ENCODE measurements at places on chromosomes 11 and 22. TPM values are rescaled to one million over a fixed set of nuclear protein-coding genes. Genes with fewer than 3 reads are reported as not detected.

GRCh38 chr11:66417000-66417399 lies 3.8 kb upstream of the NPAS4 start:
- peaks cover 25% of the 10 kb centered on the region for H3K27me3 ChIP-seq
- peaks cover 24% of the 10 kb centered on the region for H3K4me1 ChIP-seq
- no peak overlapping the region for H3K4me3 ChIP-seq
- no peak for DNase-seq
- no peaks in the 10 kb centered on the region for H3K36me3 ChIP-seq

DNA sequence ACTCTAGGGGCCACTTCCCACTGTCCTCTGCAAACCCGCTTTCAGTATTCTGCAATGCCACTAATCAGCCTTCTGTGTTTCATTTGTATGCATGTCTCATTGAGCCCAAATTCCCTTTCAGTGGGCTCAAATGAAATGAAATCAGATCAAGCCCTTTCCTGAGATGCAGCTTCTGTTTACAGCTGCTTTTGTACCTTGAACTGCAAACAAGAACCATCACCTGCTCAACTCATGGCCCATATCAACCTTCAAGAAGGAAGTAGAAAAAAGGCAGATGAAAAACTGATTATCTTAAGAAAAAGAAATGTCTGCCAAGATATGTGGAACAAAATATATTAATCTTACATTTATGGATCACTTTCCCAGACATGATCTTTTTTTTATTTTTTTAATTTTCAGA lies 141.1 kb upstream of the ARHGAP42 start:
- H3K27ac ChIP-seq, result no peak overlapping the region
- no peak overlapping the region for H3K4me3 ChIP-seq
- H3K4me1 ChIP-seq, result no peaks in the 10 kb centered on the region
- no peaks in the 10 kb centered on the region for H3K27me3 ChIP-seq
- no peaks in the 10 kb centered on the region for H3K36me3 ChIP-seq

GRCh38 chr11:60857378-60858232 lies 1.9 kb upstream of the PTGDR2 start:
- H3K27me3 ChIP-seq, result no peaks in the 10 kb centered on the region
- H3K36me3 ChIP-seq, result peaks cover 5% of the 10 kb centered on the region
- H3K4me1 ChIP-seq, result peaks cover 15% of the 10 kb centered on the region
- no peak for DNase-seq

GRCh38 chr11:130070109-130070845 lies 583 bp downstream of the APLP2 start:
- no peaks in the 10 kb centered on the region for H3K27me3 ChIP-seq
- peaks cover 18% of the 10 kb centered on the region for H3K4me1 ChIP-seq
- DNase-seq, result peak; percentile 58
- H3K4me3 ChIP-seq, result peak overlapping the region; percentile 67
- H3K27ac ChIP-seq, result peak overlapping the region; percentile 69

GRCh38 chr22:37979782-37980181 lies 4.6 kb downstream of the SOX10 start:
- peaks cover 27% of the 10 kb centered on the region for H3K27me3 ChIP-seq
- peaks cover 7% of the 10 kb centered on the region for H3K36me3 ChIP-seq
- no peak overlapping the region for H3K27ac ChIP-seq
- no peak overlapping the region for H3K4me3 ChIP-seq
- DNase-seq, result no peak

DNA sequence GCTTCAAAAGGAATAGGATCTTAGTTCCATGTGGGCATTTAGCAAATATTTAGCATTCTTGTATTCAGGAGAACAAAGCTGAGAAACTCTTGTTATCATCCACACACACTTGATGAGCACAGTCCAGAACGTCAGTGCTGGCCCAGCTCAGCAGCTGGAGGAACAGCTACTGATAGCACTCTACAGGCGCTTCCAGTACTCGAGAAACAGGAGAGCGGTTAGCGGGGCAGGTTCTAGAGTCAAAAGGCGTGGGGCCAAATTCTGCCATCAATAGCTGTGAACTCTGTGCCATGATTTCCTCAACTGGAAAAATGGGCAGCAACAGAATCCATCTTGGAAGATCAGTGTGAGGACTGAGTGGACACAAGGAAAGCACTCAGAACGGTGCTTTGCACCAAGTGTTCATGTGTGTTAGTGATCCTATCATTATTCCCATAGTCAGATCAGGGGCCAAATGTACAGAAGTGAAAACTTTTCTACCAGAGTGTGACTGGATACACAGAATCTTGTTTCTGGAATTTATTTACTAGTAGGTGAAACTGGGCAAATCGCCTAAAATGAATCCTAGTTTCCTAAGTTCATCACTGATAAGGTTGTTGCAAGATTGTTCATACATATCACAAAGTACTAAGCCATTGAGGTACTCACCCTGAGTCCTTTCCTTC lies 3.2 kb downstream of the JOSD1 start:
- H3K4me3 ChIP-seq, result no peak overlapping the region
- DNase-seq, result no peak
- peak overlapping the region; percentile 69 for H3K27ac ChIP-seq

DNA sequence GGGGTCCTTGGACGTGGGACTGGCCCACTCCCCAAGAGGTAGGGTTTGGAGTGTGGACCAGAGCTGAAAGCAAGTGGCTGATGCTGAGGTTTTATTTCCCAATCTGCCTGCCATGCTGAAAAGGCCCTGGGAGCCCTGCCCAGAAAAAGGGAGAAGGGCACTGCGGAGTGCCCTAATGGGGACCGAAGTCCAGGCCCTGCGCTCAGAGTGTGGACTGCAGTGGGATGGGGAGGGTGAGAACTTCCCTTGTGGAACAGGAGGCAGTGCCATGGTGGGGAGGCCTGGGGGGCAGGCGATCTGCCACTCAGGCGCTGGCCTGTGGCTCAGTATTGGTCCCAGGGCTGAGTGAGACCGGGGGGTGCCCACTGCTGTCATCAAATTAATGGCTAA lies 4.3 kb downstream of the GPR152 start:
- H3K27me3 ChIP-seq, result no peaks in the 10 kb centered on the region
- H3K27ac ChIP-seq, result no peak overlapping the region
- H3K4me1 ChIP-seq, result peaks cover 12% of the 10 kb centered on the region
- no peak overlapping the region for H3K4me3 ChIP-seq

SCGB2A2 gene
- not detected for total RNA-seq

DNA sequence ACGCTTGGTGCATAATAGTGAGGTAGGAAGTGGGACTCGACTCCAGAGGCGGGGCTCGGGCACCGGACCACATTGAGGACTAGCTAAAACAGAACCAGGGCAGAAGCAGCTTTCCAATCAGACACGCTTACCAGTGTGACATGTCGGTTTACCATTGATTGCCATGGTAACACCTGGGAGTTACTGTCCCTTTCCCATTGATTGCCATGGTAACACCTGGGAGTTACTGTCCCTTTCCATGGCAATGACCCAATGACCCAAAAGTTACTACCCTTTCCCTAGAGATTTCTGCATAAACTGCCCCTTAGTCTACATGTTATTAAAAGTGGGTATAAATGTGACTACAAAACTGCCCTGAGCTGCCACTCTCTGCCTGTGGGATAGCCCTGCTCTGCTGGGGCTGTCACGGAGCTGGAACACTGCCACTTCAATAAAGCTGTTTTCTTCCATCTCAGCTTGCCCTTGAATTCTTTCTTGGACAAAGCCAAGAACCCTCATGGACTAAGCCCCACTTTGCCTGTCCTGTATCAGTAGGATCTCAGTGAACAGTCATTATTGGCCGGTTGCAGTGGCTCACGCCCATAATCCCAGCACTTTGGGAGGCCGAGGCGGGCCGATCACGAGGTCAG lies 77.4 kb upstream of the CRYBB3 start:
- H3K4me3 ChIP-seq, result no peak overlapping the region
- no peak overlapping the region for H3K27ac ChIP-seq
- peaks cover 10% of the 10 kb centered on the region for H3K36me3 ChIP-seq
- H3K4me1 ChIP-seq, result peaks cover 22% of the 10 kb centered on the region

GRCh38 chr11:122754553-122755322 lies 83.6 kb upstream of the CRTAM start:
- peaks cover 31% of the 10 kb centered on the region for H3K4me1 ChIP-seq
- H3K4me3 ChIP-seq, result no peak overlapping the region
- peaks cover 4% of the 10 kb centered on the region for H3K27me3 ChIP-seq

- no peak overlapping the region for H3K27ac ChIP-seq
- no peaks in the 10 kb centered on the region for H3K27me3 ChIP-seq
- H3K4me3 ChIP-seq, result no peak overlapping the region
- peaks cover 9% of the 10 kb centered on the region for H3K36me3 ChIP-seq
- no peak for DNase-seq
- peaks cover 10% of the 10 kb centered on the region for H3K4me1 ChIP-seq
Observed at GRCh38 chr11:36404831-36405230, 105.2 kb downstream of the TRAF6 start.

DNA sequence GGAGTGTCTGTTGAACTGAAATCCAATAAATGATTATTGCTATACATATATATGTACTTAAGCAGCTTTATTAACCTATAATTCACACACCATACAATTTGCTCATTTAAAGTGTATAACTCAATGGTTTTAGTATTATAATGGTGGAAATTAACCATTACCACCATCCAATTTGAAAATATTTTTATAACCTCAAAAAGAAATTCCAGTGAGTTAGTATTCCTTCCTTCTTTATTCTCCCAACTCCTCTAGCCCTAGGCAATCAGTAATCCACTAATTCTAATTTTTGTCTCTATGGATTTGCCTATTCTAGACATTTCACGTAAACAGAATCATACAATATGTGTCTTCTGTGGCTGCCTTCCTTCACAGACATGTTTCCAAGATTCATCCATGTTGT lies 64.8 kb downstream of the MAPK1 start:
- H3K27me3 ChIP-seq, result no peaks in the 10 kb centered on the region
- no peak overlapping the region for H3K27ac ChIP-seq
- DNase-seq, result no peak
- H3K36me3 ChIP-seq, result peaks cover 61% of the 10 kb centered on the region
- H3K4me1 ChIP-seq, result peaks cover 10% of the 10 kb centered on the region

DNA sequence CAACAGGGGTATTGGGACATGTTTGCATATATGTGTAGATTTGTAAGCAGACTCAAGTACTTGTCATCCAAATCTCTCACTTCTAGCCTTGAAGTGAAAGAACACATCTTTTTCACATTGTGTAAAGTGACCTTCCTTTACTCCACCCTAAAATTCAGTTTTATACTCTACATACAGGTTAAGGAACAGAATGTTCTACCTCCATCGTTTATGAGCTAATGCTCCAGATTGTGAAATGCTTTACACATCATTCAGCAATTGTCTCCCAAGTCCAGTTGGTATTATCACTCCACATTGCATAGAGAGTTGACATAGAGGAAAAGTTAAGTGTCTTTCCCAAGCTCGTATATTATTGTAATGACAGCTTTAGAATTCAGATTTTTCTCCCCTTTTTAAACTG lies 46.1 kb upstream of the BLID start:
- DNase-seq, result no peak
- H3K27me3 ChIP-seq, result no peaks in the 10 kb centered on the region
- no peaks in the 10 kb centered on the region for H3K36me3 ChIP-seq
- H3K27ac ChIP-seq, result no peak overlapping the region
- H3K4me3 ChIP-seq, result no peak overlapping the region
- peaks cover 24% of the 10 kb centered on the region for H3K4me1 ChIP-seq

DNA sequence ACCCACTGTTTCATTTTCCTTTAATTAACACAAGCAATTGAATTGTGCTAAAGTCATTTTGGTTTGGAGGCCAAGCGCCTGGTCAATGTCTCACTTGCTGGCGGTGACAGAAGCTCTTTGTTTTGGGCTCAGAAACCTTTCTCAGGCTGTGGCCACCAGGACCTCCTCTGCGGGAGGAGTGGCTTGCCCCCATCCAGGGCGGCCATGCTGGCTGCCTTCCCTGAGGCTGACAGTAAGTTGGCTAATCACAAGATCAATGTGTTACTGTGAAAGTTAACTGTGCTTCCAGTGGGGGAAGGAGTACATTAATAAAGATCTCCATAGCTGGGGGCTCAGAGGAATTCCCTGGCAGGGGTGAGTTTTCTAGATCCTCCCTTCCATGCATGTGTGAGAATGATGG lies 1074.5 kb downstream of the NTM start:
- H3K4me3 ChIP-seq, result no peak overlapping the region
- no peak overlapping the region for H3K27ac ChIP-seq
- peaks cover 4% of the 10 kb centered on the region for H3K4me1 ChIP-seq

DNA sequence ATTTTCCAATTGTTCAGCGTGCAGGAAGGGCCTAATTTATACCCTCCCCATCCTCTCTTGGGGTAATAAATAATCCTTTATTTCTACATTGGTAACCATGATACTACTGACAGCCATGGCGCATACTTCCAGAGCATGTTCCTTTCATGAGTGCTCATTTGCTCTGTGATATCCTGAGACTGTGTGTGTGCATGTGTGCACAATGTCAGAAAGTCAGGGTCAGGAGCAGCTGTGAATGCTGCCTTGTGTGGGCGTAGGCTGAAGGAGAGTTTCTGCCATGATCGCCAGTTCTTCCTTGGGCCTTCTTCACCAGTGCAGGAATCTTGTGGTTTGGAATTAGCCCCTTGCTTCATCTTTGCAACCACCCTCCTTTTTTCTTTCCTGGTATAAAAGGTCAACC lies 10.2 kb downstream of the TUBA8 start:
- no peak overlapping the region for H3K4me3 ChIP-seq
- H3K36me3 ChIP-seq, result peaks cover 4% of the 10 kb centered on the region
- H3K4me1 ChIP-seq, result peaks cover 30% of the 10 kb centered on the region
- no peaks in the 10 kb centered on the region for H3K27me3 ChIP-seq

GRCh38 chr11:62865635-62866034 lies 15.1 kb upstream of the SLC3A2 start:
- H3K27me3 ChIP-seq, result no peaks in the 10 kb centered on the region
- H3K27ac ChIP-seq, result no peak overlapping the region
- no peaks in the 10 kb centered on the region for H3K4me1 ChIP-seq
- H3K36me3 ChIP-seq, result no peaks in the 10 kb centered on the region

GRCh38 chr11:119316729-119317591 lies at the start of gene MCAM:
Gene MCAM (minus strand): TSS chr11:119317130. CDS start chr11:119317101, 29 bp downstream.
- peaks cover 69% of the 10 kb centered on the region for H3K4me1 ChIP-seq
- peaks cover 10% of the 10 kb centered on the region for H3K27me3 ChIP-seq
- peak; percentile 81 for DNase-seq
- peak within 1 kb of the TSS; percentile 57 for H3K4me3 ChIP-seq

DNA sequence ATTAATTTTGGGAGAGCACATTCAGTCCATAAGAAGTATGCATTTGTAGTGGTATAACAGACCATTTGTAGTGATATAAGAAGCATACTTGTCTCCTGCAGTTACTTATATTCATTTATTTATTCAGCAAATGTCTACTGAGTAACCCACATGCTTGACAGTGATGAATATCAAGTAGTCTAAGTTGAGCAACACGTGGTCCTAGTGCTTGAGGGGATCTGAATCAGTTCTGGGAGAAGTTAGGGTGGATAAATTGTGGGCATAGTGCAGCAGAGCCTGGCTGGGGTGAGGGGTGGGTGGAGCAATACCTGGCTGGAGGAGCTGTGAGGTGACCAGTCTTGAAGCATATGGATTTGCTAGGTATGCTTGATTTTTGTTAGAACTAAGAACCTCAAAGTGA lies 24.3 kb downstream of the STX3 start:
- no peak for DNase-seq
- no peaks in the 10 kb centered on the region for H3K27me3 ChIP-seq
- H3K4me1 ChIP-seq, result no peaks in the 10 kb centered on the region
- no peak overlapping the region for H3K27ac ChIP-seq

DNA sequence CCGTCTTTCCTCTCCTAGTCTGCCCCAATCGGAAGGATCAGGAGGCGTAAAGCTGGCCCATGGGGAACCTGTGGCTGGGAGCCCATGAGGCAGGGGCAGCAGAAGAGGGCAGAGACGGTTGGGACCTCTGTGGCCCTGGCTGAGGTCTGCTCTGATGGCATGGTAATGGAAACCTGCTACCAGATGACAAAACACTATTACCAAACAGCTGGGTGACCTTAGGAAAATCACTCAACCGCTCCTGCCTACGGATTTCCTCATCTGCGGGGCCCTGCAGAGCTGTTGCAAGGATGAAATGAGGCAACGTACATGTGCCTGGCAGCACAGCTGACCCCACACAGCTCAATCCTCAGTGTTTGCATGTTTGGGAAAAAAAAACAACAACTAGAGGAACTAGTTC lies 4.6 kb downstream of the AP5B1 start:
- peaks cover 10% of the 10 kb centered on the region for H3K4me1 ChIP-seq
- peaks cover 4% of the 10 kb centered on the region for H3K27me3 ChIP-seq
- no peak for DNase-seq
- no peak overlapping the region for H3K4me3 ChIP-seq
- H3K36me3 ChIP-seq, result peaks cover 10% of the 10 kb centered on the region

Measured in muscle of leg (tissue), 16 donors.